ENCODE measurements at places on chromosomes 1 and 21.
A peak's percentile ranks its signal among the peaks of the same experiment; 100 is the strongest.

GRCh38 chr1:113146242-113147072 is 73.5 kb downstream of the LRIG2 start:
- DNase-seq = no peak

DNA sequence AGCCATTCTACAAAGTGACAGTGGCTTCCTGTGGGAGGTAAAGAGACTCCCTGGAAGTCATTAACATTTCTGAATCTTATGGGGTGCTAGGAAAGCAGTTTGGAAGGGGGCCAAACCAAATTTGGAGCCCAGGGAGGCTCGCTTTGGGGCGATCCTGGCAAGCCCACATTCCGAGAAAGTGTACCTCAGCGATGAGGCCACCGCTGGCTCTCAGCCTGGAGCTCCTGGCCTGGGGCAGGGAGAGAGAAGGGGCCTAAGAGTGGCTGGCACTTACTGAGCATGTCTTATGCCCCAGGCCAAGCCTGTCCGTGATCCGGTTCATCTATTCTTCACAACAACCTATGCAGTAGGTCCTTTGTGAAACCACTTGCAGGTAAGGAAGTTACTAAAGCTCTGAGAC is 98.8 kb downstream of the CCDC185 start:
- DNase-seq = no peak

DNA sequence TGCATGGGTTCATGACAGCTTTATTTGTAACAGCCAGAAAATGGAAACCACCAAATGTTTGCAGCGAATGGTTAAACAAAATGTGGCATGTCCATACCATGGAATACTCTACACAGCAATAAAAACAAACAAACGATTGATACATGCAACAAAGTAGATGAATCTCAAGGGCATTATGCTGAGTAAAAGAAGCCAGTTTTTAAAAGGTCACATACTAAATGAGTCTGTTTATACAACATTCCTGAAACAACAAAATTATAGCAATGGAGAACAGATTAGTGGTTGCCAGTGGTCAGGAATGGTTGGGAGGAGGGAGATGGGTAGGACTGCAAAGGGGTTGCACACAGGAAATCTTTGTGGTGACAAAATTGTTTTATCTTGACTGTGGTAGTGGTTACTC is 202.4 kb upstream of the UBE2U start:
- no peak for DNase-seq

DNA sequence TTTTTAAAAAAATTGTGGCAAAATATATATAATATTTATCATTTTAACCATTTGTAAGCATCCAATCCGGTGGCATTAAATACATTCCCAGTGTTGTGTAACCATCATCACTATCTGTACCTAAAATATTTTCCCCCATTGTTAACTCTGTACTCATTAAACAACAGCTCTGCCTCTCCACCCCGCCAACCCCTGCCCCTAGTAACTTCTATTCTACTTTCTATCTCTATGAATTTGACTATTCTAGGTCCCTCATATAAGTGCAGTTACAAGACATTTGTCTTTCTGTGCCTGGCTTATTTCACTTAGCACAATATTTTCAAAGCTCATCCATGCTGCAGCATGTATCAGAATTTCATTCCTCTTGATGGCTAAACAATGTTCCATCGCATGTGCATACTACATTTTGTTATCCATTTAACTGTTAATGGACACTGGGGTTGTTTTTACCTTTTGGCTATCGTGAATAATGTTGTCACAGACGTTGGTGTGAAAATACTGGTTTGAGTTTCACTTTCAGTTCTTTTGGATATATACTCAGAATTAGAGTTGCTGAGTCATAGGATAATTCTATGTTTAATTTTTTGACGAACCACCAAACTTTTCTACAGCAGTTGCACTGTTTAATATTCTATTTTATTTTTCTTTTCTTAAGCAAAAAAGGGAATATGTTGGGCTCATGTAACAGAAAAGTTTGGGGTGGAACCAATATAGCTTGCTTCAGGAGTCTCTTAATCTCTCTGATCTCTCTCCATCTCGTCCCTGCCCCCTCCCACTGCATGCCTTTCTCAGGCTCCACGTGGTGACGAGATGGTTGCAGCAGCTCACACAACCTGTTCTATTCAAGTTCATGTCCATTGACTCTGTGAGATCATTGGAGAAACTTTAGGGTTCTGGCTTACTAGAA is 25.2 kb upstream of the RCAN1 start:
- DNase-seq = no peak

GRCh38 chr1:38239258-38239835 is 192.8 kb upstream of the POU3F1 start:
- DNase-seq = no peak

- no peak for DNase-seq
Observed at GRCh38 chr21:26783466-26784195, 61.6 kb downstream of the ADAMTS1 start.

- DNase-seq = no peak
Observed at GRCh38 chr1:192654591-192655251, 18.8 kb downstream of the RGS13 start.

DNA sequence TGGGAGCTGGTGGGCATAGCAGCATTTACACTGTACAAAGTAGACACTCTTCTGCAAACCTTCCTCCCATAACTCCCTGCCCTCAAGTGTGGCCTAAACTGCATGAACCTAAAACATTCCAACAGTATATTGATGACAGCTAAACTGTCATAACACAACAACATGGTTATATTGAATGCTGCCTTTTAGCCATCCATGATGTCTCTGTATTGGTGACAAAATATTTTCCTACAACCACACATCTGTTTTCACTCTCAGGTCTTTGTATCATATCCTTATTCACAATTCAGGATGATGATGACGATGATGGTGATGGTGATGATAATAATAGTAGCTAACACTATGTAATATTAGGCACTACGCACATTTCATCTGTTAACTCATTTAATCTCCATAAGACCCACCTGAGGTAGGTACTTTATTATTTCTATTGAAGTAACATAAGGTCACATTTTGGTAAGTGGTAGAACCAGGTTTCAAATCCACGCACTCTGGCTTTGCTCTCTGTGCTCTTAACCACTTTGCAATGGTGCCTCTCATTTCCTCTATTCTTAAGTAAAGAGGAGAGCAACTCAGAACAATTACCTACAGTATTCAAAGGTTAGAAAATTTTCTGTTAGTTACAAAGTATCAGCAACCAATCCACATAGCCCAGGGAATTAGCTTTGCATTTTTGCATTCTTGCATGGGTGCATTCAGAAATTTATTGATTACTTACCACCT is 185.1 kb upstream of the LMO4 start:
- DNase-seq = no peak

GRCh38 chr1:55645270-55645669 is 430.1 kb upstream of the USP24 start:
- no peak for DNase-seq

GRCh38 chr1:183432548-183432875 is 14.3 kb upstream of the NMNAT2 start:
- DNase-seq = no peak

DNA sequence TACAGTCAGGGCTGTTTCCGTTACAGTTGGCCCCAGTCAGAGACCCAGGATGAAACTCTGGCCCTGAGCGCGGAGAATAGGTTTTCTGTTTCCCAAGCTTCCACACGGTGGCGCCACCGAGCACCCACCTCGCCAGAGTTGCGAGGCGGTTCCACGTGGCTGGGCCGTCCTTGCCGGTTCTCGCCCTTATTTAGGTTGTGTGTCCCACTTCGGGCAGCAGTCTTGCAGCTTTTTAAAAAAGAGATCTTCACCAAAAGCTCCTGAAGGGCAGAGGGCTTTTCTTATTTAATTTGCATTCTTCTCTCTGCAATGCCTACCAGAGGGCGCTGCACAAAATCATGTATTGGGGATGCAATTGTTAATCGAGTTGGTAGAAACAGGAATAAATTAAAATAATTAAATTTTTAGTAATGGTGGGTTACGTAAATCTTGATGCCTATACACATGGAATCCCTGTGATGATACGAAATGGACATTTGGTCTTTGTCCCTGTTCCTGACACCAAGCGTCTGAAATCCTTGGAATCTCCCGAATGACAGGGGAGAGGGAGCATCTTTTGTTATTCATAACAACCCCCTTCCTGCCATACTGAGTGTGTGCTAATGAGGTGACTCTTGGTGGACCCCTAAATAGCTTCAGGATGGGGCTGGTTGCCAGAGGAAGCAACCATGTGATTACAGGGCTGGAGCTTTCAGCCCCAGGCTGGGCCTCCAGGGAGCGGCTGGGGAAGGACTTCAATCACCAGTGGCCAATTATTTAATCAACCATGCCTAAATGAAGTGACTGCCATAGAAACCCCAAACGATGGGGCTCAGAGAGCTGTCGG is 5.6 kb upstream of the S100A7 start:
- peak; percentile 20 for DNase-seq

DNA sequence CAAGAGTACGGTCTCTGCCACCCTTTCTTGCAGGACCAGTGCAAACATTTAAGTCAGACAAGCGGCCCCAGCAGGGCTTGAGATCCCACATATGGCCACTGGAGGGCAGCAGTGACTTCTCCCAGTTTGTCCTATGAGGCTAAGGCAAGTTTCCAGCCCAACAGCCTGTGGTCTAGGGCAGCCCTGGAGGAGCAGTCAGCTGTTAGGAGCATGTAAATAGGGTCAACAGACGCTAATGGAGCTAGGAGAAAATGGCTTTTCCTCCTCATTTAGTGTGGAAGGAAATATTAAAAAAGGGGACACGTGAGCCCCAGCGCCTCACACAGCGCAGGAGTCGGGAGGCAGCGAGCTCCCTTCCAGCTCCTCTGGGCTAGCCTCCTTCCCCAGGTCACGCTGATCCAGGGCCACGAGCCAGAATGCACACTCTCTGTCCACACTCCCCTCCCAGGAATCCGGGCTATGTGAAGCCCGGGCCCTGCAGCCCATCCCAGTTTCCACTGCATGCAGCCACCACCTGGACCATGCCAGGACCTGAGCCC is 95.6 kb downstream of the LAMC2 start:
- no peak for DNase-seq

DNA sequence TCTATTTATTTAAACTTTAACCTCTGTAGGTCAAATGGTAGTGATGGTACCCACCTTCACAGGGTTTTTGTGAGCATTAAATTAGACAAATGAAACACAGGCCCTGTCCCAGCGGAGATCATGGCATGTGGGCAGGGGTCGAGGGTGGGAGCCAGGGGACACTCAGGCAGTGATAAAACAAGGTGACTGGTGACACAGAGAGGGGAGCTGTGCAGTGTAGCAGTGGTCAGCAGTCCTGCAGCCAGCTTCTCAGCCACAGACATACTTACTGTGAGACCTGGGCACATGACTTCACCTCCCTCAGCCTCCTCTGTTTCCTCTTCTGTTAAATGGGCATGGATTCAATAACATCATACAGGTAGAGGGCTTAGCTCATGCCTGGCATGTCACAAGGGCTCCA is 44.9 kb downstream of the SRRM1 start:
- DNase-seq = no peak

DNA sequence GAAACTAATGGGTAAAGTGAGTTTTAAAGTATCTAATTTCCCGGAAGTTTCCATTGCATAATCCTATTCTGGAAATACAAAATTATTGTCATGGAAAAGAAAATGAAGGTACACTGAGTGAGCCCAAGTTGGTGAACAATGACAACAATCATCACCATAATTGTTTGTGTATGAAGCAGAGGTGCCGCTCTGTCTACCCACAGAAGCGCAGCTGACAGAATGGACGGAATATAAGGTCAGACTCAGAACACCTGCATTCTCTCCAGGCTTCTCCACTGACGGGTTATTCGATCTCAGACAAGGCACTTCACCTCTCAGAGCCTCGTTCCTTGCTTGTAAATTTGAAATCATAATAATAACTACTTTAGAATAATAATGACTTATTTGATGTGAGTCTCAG is 99.1 kb upstream of the NGF start:
- no peak for DNase-seq

DNA sequence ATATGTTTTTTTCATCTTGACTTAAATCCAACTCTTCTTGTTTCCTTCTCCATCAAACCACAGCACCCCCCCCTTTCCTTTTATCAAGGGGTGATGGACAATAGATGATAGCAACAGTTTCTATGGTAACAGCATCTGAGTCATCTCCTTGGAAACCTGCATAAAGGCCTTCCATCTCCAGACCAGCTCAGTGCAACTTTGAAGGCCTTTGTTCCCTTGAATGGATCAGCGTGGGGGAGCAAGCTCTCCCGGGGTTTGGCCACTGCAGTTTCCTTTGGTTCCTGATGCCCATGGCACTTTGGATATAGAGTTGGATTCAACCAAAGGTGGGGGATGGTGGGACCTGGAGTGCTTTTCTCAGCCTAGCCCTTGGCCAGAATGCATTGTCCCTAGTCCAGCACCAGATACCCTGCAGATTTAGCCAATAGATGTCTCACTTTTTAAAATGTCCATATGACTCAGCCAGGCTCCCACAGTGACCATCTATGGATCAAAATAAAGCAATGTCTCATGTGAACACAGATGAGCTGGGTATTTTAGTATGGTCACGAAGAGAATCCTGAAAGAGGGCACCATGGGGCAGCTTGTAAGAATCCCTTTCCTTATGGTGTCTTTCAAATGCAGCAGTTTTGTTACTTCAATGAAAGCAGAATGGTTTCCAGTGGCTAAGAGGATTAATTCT is 127.7 kb downstream of the SPATA46 start:
- DNase-seq = no peak

DNA sequence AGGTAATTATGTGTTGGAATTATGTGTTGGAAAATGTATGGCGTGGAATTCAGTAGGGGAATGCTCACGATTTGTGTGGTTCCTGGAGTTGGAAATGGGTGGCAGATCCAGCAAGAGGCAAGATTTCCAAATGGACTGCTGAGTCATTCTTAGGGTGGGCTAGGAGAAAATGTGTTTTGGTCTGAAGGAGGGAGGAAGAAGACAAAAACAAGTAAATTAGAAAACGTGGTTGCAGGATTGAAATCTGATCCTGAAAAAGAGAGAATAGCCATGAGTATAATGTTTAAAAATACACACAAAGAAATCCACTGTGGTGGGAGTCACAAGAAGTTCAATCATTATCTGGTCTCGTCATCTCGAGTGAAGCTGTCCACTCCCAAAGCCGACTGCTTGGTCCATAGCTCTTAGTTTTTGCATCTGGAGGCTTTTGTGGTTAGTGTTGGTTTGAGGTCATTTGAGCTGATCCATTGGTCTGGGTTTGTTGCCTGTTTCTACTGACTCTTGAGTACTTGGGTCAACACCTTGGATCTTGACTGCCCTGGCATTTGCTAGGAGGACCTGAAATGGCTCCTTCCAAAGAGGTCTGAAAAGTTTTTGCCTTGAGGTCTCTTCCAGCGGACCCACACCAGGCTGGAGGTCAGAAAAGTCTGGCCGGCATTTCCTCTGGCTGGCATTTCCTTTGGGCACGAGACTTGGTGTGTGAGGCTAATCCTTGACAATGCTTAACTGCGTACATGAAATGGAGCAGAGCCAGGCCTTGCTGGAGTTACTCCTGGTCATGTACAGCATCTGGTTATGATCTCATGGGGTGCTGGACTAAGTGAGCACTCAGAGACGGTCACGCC is 9.2 kb downstream of the MX2 start:
- DNase-seq = no peak

DNA sequence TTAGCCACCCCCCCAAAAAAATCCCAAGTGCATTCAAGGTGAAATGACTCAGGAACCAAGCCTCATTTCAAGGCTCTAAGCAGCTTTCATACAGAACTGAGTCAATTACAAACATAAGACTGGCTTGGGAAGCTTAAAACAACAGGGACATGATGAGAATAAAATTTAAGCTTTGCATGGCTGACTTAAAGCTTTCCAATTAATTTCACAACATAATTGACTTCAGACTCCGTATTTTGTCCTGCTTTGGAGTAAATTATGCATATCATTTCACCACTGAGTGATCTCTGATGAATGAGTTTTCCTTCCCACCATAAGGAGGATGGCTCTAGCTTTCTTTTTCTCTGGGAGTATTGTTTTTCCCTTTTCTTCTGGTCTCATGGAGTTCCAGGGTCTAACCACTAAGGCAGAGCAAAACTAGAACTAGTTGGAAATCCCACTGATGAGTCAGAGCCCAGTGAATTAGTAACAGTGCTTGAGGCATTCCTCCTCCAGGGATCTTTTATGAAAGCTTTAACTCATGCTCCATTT is 72.8 kb downstream of the XCL2 start:
- DNase-seq = no peak

Data from effector memory CD4-positive, alpha-beta T cell (primary cell).